ENCODE measurements at places on chromosomes 7 and 10. TPM values are rescaled to one million over a fixed set of nuclear protein-coding genes. Genes with fewer than 3 reads are reported as not detected.

DNA sequence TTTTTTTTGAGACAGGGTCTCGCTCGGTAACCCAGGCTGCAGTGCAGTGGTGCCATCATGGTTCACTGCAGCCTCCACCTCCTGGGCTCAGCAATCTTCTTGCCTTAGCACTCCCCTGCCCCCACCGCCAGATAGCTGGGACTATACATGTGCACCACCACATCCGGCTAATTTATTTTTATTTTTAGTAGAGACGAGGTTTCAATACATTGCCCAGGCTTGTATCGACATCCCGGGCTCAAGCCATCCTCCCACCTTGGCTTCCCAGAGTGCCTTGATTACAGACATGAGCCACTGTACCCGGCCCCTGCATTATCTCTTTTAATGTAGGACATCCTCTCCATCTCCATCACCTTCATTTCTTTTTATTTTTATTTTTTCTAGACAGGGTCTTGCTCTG, 213.3 kb downstream of the CUX1 start:
- H3K36me3 ChIP-seq, result peaks cover 7% of the 10 kb centered on the region
- H3K27ac ChIP-seq, result no peak overlapping the region
- DNase-seq, result no peak
- H3K4me1 ChIP-seq, result peaks cover 10% of the 10 kb centered on the region
- H3K27me3 ChIP-seq, result no peaks in the 10 kb centered on the region

GRCh38 chr7:32068411-32069101, 1.7 kb downstream of the PDE1C start:
- H3K36me3 ChIP-seq, result no peaks in the 10 kb centered on the region
- no peak overlapping the region for H3K27ac ChIP-seq
- peaks cover 16% of the 10 kb centered on the region for H3K27me3 ChIP-seq
- no peaks in the 10 kb centered on the region for H3K4me1 ChIP-seq
- no peak for DNase-seq

GRCh38 chr7:33813331-33813730, 92.0 kb upstream of the BMPER start:
- H3K27ac ChIP-seq, result no peak overlapping the region
- H3K4me3 ChIP-seq, result no peak overlapping the region
- DNase-seq, result no peak
- H3K36me3 ChIP-seq, result no peaks in the 10 kb centered on the region
- H3K4me1 ChIP-seq, result peaks cover 3% of the 10 kb centered on the region
- H3K27me3 ChIP-seq, result no peaks in the 10 kb centered on the region

DNA sequence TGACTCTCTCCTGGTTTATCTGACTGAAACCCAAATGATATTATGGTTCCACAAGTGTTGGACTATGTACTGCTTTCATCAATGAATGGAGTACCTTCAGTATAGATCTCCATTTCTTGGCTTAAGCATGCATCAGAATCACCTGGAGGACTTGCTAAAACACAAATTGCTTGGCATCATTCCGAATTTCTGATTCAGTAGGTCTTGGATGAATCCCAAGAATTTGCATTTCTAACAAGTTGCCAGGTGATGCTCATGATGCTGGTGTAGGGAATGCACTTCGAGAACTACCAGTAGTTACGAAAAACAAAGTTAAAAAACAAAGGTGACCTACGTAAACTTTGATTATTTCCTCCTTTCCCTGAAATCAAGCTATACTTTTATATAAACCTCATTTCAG, 119.0 kb upstream of the FEZF1 start:
- no peaks in the 10 kb centered on the region for H3K4me1 ChIP-seq
- H3K27me3 ChIP-seq, result no peaks in the 10 kb centered on the region
- H3K27ac ChIP-seq, result no peak overlapping the region
- H3K4me3 ChIP-seq, result no peak overlapping the region
- DNase-seq, result no peak

DNA sequence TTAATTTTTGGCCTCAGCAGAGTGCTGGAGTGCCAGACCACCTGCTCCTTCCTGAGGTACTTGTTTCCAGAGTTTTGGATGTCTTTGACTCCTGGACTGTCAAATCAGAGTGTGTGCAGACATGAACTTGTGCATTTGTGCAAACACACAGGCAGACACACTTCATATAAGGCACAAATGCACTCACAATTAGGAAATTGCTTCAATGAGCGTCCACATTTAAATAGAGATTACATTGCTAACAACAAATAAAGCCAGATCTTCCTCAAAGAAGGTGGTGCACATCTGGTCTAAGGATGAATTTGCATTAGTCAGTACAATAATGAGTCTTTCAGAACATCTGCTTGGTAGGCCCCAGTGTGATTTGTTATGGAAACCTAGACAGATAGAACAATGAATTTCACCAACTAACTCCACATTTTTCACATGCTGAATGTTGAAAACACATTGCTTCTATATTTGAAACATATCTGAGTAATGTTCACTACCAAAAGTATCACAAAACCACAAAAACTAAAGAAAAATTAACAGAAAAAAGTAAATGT, 266.7 kb upstream of the INHBA start:
- H3K36me3 ChIP-seq, result no peaks in the 10 kb centered on the region
- H3K4me1 ChIP-seq, result no peaks in the 10 kb centered on the region
- no peaks in the 10 kb centered on the region for H3K27me3 ChIP-seq
- no peak overlapping the region for H3K4me3 ChIP-seq
- no peak overlapping the region for H3K27ac ChIP-seq

DNA sequence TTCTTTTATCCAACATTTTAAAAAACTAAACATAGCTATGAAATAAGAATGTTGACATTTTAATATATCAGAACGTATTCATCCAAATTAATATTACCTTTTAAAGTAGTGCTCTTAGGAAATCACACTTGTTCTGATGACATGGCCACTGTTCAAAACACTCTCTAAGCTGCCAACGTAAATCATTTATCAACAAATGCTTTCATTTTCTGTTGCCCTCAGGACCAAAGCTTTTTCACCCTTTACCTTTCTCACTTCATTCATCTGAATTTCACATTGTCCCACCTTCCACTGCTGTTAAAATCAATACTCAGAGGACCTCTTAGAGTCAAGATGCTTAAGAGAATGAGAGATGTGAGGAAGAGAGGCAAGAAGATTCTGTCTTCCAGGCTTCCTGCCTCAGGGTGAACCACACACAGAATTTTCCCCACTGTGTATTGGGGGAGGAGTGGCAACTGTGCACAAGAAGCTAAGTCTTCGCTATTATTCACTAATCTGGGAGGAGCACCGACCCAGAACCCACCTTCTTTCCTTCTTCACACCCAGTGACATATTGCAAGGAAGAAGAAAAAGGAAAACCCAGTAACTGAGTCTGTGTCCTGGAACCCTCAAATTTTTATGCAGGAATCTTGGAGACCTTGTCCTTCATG, 21.0 kb downstream of the HIBADH start:
- H3K27me3 ChIP-seq, result no peaks in the 10 kb centered on the region
- peaks cover 7% of the 10 kb centered on the region for H3K4me1 ChIP-seq
- H3K27ac ChIP-seq, result no peak overlapping the region
- peaks cover 16% of the 10 kb centered on the region for H3K36me3 ChIP-seq
- DNase-seq, result no peak

DNA sequence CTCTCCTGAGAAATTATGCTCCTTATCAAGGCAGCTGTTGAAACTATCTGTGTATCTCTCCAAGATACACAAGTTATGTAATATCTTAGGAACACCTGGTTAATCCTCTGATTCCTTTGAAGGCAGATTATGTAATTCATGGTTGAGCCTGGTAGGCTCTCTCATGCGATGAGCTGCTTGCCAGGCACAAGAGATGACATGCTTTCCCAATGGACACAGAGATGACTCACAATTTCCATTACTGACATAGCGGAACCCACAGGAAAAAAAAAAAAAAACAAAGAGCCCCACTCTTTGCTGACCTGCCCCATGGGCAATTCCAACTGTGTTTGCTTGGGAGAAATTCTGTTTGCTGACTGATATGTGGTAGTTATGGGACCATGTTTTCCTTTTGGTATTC, 736.4 kb upstream of the PHF14 start:
- no peak overlapping the region for H3K27ac ChIP-seq
- no peak overlapping the region for H3K4me3 ChIP-seq
- H3K27me3 ChIP-seq, result no peaks in the 10 kb centered on the region
- no peak for DNase-seq
- no peaks in the 10 kb centered on the region for H3K36me3 ChIP-seq
- H3K4me1 ChIP-seq, result no peaks in the 10 kb centered on the region

- H3K4me3 ChIP-seq, result peak within 1 kb of the TSS; percentile 99
- H3K27ac ChIP-seq, result peak within 1 kb of the TSS; percentile 93
- H3K27me3 ChIP-seq, result no peaks in the 10 kb centered on the region
- H3K36me3 ChIP-seq, result peaks cover 46% of the 10 kb centered on the region
- peak; percentile 95 for DNase-seq
Observed at GRCh38 chr7:65373608-65374351, at the start of gene ZNF92. Gene ZNF92, plus strand, starts transcription at chr7:65373855. Its CDS starts 143 bp downstream, at chr7:65373998.

DNA sequence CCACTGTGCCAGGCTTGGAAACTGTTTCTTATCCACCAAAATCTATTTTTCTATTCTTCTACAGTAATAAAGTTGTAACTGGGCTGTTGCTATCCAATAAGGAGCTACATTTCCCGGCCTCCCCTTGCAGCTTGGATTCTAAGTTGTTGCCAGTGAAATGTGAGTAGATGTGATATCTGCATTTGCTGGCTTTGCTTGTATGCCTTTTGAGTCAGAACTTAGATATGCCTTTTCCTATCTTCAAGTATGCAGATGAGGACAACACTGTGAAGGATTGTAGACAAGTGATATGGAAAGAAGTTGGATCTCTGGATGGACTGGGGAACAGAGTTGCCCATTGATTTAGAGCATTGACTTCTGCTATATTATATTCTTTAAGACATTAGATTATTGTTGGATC, 236.9 kb downstream of the REEP3 start:
- no peak for DNase-seq
- H3K4me3 ChIP-seq, result no peak overlapping the region
- H3K27me3 ChIP-seq, result peaks cover 30% of the 10 kb centered on the region

DNA sequence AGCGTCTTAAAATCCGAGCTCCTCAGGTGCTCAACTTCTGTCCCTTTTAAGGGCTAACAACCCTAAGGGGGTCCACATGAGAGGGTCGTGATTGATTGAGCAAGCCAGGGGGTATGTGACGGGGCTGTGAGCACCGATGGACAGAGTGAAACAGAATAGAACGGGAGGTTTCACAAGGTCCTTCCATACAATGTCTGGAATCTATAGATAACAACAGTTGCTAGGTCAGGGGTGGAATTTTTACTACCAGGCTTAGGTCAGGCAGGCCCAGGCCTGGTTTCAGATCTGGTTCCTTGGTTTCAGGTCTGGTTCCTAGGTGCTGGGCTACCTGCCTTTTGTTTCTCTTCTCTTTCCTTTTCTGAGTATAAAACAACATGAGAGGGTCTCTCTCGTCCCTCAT, 80.9 kb downstream of the PTN start:
- no peak for DNase-seq
- no peaks in the 10 kb centered on the region for H3K27me3 ChIP-seq
- H3K27ac ChIP-seq, result no peak overlapping the region
- H3K4me1 ChIP-seq, result no peaks in the 10 kb centered on the region
- no peaks in the 10 kb centered on the region for H3K36me3 ChIP-seq
- H3K4me3 ChIP-seq, result no peak overlapping the region

GRCh38 chr10:52573347-52573746, 199.2 kb downstream of the MBL2 start:
- DNase-seq, result no peak
- H3K27ac ChIP-seq, result no peak overlapping the region
- no peaks in the 10 kb centered on the region for H3K4me1 ChIP-seq

DNA sequence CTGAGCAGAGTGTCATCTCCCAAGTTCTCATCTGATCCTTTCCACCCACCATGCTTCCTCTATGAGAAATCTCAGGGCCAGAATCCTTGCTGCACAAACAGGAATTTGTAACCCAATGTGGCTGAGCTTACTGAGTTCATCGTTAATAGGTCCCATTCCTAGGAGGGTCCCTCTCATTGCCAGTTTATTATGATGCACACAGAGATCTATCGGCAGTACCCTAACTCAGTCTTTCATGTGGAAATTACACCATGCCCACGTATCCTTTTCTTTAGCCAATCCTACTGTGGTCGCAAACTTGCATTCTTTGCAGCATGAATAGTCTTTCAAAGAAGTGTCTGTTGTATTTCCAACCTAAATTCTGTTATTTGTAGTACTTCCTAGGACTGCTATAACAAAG, 12.1 kb downstream of the TMEM236 start:
- DNase-seq, result no peak
- no peaks in the 10 kb centered on the region for H3K36me3 ChIP-seq
- peaks cover 6% of the 10 kb centered on the region for H3K27me3 ChIP-seq
- no peaks in the 10 kb centered on the region for H3K4me1 ChIP-seq

- no peak for DNase-seq
- no peak overlapping the region for H3K4me3 ChIP-seq
- H3K4me1 ChIP-seq, result no peaks in the 10 kb centered on the region
- no peak overlapping the region for H3K27ac ChIP-seq
- peaks cover 1% of the 10 kb centered on the region for H3K27me3 ChIP-seq
- H3K36me3 ChIP-seq, result no peaks in the 10 kb centered on the region
Observed at GRCh38 chr7:39883812-39884390, 66.2 kb upstream of the CDK13 start.

DNAJB6 gene
- total RNA-seq, result 125 TPM

DMBT1 gene
- not detected for total RNA-seq

ADRB1 gene
- total RNA-seq, result not detected

TASOR2 gene
- total RNA-seq, result 68.7 TPM
